ENCODE measurements at places on chromosomes 6 and 20.

GRCh38 chr20:17228624-17229061, 1.8 kb downstream of the PCSK2 start:
- DNase-seq: peak; percentile 80

DNA sequence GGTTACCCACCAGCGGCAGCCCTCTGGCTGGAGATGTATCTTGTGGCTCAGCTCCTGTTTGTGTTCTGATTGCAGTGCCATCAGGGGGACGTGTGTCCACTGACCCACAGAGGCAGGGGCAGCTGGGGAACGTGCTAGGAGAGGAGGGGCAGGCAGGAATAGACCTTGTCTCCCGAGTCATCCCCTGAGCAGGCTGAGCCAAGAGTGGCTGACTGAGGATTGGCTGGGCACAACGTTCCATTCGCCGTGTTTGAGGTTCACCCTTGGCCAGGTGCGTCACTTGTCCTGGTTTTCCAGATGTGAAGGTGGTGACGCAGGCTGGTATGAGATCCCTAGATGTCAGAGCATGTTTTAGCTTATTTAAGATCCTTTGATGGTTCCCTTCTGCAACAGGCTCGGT, 57.7 kb downstream of the ADNP start:
- no peak for DNase-seq

- no peak for DNase-seq
Observed at GRCh38 chr20:1509237-1509636, 18.0 kb upstream of the SIRPB2 start.

DNA sequence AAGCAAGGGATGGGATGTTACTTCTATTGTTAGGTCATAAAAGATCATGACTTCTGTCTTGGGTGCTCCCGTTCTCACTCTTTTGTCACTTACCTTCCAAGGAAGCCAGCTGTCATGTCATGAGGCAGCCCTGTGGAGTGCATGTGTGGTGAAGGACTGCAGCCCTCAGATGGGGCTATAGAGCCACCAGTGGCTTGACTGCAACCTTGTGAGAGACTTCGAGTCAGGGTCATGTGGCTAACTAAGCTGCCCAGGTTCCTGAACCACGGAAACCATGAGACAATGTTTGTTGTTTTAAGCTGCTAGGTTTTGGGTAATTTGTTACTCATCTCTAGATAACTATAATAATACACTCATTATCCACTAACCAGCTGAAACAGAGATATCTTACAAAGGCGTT, 477.1 kb downstream of the BTBD3 start:
- no peak for DNase-seq

GRCh38 chr20:38112261-38112929, 52.7 kb downstream of the TGM2 start:
- DNase-seq: no peak

- DNase-seq: no peak
Observed at GRCh38 chr6:24838994-24839393, 40.3 kb upstream of the ARMH2 start.

DNA sequence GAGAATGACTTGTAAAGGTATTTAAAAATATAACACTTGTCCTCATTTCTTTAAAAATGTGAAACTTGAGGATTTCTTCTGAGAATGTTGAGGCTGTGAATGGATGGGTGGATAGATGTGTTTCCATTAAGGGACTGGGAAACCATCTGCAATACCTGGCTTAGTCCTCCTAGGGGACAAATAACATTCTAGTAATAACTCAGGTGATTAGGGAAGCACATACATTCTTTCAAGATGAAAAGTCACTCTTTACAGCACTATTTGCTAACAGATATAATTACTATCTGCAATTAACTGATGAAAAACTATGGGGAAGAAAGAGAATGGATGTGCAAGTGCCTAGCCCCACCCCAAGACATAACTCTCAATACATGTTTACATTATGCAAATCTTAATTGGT, 542.3 kb downstream of the CD83 start:
- no peak for DNase-seq

- DNase-seq: no peak
Observed at GRCh38 chr20:53208110-53208832, 236.1 kb downstream of the TSHZ2 start.

GRCh38 chr6:156848123-156848522, 70.9 kb downstream of the ARID1B start:
- DNase-seq: no peak

DNA sequence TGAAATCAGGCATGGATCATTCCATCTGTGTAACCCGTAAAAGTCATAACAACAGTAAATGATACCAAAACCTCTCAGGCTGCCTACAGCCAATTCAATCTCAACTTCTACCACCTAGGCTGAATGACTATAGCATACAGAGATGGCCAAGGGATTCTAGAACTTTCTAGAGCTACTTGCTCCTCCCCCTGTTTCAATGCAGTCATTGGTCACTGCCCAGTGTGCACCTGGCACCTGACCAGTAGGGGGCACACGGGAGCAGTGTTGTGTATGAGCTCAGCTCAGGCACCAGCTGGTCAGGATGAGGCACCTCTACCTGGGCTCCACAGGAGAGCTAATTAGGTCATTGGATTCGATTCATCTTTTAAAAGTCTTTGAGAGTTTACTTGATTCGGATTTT, 86.2 kb downstream of the PLEKHG1 start:
- no peak for DNase-seq

DNA sequence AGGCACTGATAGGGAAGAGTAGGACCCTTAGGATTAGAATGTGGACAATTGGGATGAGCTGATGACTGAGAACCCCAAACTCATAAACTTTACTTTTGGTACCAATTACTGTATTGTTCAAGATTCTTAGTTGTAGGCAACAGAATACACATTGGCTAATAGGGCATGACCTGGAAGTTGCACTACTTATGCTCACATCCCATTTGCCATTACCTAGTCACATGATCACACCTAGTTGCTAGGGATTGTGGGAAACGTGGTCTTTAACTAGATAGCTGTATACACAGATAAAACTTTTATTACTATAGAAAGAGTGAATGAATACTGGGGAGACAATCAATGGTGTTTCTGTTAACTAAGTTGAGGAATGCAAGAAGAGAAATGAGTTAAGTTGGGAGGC, 113.4 kb upstream of the AKIRIN2 start:
- no peak for DNase-seq

GRCh38 chr6:77926198-77926751, 273.4 kb downstream of the MEI4 start:
- DNase-seq: no peak

DNA sequence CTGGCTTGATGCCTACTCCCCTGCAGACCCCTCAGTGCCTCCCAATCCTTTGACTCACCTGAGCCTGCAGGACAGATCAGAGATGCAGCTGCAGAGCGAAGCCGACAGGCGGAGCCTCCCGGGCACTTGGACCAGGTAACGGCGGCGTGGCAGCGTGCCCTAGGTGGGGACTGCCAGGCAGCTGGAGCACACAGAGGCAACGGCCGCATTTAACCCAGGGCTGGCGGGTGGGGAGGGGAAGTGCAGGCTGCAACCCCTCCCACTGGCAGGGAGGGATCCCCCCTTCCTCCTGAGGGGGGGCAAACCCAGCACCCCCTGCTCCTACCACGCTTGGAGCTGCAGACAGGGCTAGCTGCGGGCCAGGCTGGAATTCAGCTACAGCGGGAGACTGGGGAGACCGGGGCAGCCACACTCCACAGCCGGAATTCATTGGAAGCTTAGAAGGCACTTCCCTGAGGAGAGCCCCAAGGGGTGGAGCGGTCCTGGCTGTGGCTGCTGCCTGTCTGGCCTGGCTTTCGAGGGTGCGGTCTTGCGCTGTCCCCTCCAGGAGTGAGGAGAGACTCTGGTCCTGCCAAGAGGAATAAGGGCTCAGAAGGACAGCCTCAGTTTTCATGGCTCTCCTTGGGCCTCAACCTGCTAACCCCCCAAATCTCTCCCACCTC, at the start of gene MATN4:
Gene MATN4, minus strand, starts transcription at position 183 of the 662 bp plus-strand sequence. CDS start 2,717 bp downstream, outside the sequence.
- no peak for DNase-seq

DNA sequence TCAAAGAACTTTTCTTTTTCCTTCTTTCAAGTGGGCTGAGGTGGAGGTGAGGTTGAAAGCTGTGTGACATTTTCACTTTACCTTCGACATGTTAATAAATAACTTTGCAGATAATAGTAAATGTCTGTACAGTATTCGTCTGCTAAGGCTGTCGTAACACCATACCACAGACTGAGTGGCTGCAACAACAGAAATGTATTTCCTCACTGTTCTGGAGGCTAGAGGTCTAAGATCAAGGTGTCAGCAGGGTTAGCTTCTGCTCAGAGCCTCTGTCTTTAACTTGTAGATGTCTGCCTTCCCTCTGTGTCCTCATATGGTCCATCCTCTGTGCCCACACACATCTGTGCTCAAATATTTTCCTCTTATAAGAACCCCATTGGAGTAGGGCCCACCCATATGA, 14.9 kb downstream of the PHACTR2 start:
- no peak for DNase-seq

DNA sequence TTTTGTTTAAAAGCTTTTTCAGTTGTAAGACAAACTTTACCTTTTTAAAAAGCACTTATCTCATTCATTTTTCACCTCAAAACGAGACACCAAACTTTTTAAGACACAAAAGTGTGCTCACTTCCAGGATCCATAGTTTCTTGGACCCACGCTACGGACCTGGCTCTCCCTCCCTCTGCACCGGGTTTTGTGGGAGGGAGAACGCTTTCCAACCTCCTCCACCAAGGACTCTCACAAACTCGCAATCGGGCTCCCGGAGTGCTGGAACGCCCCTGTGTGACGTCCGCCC, 436 bp downstream of the CAGE1 start:
- no peak for DNase-seq

DNA sequence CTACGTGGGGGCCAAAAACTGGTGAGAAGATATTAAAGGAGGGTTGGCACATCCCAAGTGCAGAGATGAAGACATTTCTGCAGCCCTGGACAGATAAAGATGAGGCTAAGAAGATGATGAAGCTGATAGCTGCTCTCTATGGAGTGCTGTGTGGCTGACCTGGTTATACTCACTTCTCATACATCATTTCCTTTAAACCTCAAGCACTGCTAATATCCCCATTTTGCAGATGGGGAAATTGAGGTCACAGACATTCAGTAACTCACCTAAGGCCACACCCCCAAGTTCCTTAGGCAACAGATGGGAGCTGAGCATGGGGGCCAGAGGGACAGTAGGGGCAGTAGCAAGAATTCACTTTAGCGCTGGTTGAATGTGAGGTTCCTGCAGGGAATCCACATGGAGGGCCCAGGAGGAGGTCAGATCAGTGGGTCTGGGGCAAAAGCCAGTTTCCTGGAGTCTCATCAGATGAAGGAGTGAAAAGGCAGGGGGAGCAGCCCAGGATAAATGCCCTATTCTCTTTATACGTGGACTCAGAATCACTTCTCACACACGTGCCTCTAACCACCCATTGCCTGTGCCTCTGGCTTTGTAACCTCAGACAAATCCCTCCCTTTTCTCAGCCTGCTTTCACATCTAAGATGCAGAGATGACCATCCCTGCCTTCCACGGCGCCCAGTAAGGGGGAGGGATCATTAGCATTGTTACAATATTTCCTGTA, 125.8 kb downstream of the NFATC2 start:
- DNase-seq: no peak

GRCh38 chr6:10033223-10033829, 381.5 kb downstream of the TFAP2A start:
- peak; percentile 26 for DNase-seq

DNA sequence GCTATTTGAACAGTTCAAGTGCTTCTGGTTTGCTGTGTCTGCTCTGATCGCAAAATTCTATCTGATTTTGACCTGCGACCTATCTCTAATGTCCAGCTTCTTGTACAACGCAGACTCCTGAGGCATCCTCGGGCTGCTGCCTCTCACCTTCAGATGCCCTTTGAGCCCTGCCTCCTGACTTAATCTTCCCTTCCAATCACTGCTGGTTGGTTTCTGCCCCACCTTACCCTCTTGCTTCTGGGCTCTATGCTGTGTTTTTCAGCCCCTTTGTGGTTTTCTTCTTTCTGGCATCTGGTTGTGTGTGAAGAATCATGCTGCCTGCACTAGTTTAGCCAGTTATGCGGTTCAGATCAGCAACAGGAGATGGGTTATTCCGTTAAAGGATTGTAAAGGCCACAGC, 131.2 kb upstream of the THEMIS start:
- no peak for DNase-seq

DNA sequence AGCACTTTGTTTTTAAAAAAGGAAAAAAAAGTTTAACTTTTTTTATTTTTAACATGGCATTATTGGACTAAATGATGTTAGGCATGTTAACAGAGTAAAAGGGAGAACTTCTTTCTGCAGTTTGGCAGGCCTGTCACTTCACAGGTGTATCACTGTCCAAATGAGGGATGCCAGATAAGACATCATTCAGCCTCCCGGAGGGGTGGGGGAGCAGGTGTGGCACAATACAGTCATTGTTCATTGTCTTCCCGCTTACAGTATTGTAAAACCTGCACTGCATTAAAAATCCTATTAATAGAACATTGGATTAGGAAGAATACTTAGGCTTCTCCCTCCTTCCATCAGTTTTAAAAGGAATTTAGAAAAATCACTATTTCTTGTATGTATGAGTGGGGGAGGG, 80.7 kb downstream of the CARMIL1 start:
- DNase-seq: peak; percentile 59

DNA sequence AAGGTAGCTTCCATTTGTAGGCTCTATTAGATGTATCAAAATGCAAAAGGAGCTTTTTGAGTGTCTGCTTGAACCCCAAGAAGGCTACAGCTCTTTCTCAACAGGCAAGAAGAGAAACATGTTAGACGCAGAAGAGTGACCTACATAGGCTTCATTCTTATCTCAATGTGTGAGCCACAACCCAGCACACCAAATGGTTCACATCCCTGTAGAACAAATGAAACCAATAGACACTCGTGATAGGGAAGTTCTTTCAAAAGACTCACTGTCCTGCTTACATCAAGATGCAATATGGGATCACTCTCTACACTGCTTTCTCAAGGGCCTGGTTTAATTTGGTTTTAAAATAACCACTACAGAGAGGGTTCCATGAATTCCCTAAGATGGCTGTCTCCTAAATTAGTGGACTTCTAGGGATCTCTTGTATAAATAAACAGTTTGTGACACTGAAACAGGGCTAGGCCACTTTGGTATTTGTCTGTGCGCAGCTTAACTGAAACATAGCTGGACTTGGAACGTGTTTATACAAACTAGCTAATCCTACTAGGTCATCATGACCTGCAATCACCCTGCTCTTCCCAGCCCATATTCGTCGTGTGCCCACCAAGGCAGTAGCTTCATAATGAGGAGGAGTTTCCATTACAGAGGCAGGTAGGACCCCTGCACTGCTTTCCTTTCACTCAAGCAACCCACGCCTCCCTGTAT, 225.4 kb upstream of the PREP start:
- DNase-seq: no peak

DNA sequence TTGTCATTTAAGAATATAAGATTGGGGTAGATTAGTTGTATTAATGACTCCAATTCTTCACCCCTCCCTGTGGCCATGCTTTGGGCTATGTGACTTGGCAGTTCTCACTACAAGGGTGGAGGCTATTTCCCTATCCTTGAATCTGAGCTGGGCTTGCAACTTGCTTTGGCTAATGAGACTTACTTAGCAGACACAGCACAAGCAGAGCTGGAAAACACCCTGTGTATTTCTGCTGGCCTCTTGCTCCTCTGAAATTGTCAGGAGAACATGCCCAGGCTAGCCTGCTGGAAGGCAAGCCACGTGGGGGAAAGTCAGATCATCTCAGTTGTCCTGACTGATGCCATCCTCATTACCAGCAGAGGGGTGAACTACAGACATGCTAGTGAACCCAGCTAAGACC, 126.5 kb upstream of the HDGFL1 start:
- no peak for DNase-seq
